ENCODE measurements at places on chromosomes 11 and 22.

GRCh38 chr11:35554491-35555437 lies 29.3 kb upstream of the PAMR1 start:
- no peak for DNase-seq

- DNase-seq, result no peak
These were observed 104.6 kb upstream of the NCAM1 start for GRCh38 chr11:112856591-112856990.

DNA sequence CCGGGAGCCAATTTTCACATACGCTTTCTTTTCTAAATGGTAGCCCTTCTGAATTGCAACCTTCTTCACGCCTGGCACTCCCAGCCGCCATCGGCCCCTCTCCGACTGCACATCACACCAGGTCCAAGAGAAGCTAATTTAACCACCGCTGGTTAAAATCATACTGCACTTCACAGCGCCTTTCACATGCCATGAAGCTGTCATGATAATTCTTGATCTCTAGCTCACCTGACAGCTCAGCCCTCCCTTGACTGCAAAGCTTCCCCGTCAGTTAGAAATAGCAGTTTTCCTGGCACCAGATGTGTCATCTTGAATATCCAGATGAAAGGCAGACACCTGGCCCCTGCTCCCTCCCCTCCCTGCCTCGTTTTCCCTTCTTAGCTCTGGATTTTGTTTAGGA lies 101.4 kb downstream of the ARL14EP start:
- no peak for DNase-seq

DNA sequence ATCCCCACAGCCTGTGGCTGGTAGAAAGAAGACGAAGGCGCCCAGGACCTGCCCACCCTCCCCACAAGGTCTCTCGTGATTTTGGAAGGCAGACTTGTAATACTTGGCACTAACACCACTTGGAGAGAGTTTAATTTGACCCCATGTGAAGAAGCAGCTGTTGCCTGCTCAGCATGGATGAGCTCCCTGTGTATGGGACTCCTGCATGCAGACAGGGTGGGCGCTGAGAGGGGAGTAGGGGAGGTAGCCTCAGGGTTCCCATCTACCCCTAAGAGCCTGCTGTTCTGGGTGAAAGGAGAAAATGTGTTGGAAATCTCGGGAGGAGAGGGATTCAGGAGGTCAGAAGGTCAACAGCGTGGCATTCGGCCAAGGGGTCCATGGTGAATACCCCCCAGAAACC lies 625.9 kb downstream of the TBC1D22A start:
- no peak for DNase-seq

- no peak for DNase-seq
These were observed 170.1 kb upstream of the CADM1 start for GRCh38 chr11:115674176-115674936.

- DNase-seq, result no peak
These were observed 46.0 kb downstream of the LRP5 start for GRCh38 chr11:68358416-68358815.

DNA sequence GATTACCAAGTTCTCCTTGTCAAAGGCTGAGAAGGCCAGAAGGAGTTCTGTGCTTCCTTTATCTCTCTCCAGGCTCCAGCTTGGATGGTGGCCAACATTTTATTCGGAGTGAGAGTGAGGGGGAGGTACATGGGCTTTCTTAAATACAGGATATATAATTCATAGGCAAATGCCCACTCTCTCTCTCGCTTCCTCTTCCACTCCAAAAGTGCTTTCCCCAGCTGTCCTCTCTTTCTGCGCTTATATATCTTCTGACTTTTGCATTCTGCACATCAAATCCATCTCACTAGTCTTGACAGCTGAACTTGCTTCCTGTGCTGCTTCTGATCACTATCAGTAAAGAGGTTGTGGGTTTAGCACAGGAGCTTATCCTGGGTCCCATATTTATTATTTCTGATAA lies 125.4 kb upstream of the ARHGAP20 start:
- no peak for DNase-seq

GRCh38 chr11:4830909-4831308 lies 9.8 kb downstream of the OR51F2 start:
- DNase-seq, result peak; percentile 5

DNA sequence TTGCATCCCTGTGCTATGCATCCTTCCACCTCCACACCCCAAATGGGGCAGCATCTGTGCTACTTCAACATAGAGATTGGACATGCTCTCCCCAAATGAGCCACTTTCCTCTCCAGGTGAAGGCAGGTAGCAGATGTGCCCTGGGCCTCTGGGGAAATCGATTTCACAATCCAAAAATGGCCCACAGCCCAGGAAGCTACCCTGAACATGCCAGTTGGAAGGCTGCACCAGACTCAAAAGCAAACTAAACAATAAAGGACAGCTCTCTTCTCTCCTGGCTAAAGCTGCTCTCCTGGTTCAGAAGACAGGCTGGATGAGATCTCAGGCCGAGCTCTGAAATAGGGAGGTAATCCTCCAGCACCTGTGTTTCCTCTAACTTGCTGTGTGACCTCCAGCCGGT lies 19.7 kb downstream of the ISX start:
- no peak for DNase-seq

DNA sequence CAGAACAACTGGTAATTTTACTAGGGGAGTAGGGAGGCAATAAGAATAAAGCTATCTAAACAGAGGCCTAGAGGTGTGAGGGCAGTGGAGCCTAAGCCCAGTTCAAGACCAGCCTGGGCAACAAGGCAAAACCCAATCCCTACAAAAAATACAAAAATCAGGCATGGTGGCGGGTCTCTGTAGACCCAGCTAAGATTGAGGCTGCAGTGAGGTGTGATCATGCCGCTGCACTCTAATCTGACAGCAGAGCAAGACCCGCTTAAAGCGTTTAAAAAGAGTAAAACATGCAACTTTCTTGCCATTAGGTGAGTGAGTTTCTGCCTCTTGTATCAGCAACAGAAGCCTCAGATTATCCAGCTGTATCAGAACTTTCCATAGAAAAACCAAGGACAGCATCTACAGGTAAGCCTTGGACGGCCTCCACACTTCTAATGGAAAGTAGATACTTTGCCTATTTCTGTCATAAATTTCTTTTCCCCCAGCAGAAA lies 12.1 kb downstream of the TAF1D start:
- no peak for DNase-seq

GRCh38 chr22:20606041-20606783 lies 98.8 kb downstream of the MED15 start:
- DNase-seq, result peak; percentile 89

DNA sequence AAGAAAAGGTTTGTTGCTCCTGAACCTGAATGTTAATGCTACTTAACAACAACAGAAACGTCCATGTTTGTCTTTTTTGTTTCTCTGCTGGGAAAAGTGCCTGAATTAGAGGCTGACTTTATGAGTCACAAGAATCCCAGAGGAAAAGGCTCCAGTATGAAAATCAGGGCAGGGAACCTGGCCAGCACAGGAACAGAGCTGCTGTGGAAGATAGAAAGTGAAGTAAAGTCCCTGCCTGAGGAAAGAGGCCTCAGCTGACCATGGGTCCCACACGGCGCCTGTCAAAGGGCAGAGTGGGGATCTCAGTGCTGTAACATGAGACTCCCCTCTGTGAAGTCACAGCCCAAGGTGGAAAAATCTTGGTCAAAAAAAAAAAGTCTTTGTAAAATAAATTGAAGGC lies 632.3 kb upstream of the CCDC90B start:
- DNase-seq, result no peak

- DNase-seq, result no peak
These were observed 15.0 kb upstream of the DNAJB7 start for GRCh38 chr22:40876907-40877306.

DNA sequence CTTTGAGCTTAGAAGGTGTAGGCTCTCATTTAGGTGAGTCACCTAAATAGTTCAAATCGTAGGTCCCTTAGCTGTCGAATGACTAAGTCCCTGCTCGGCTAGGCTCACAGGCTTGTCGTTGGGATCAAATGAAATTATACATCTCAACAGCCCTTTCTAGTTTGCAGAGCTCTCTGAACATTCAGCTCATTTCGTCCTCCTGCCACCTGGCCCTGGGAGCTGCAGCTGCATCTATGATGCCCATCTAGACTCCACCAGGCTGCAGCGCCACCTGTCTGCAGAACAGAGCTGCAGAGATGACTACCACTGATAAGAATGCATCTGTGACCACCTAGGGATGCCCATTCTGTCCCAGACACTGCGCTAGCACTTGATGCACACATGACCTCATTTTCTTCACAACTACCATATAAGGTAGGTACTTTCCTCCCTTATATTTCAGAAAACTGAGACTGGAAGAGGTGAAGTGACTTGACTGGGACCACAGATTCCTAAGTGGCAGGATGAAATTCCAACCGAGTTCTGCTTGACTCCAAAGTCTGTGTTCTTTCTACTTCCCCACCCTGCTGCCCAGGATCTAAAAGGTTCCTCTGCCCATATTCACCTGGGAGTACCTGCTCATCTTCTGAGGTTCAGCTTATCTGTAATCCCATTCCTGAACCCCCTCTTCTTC lies 141.1 kb upstream of the NARS2 start:
- peak; percentile 82 for DNase-seq

- DNase-seq, result peak; percentile 78
These were observed 46.2 kb downstream of the BLID start for GRCh38 chr11:122069707-122070360.

GRCh38 chr11:1919391-1920127 lies at the start of gene TNNT3:
TNNT3 (plus strand) TSS chr11:1919703; CDS start chr11:1922875, 3,172 bp downstream.
- DNase-seq, result no peak

DNA sequence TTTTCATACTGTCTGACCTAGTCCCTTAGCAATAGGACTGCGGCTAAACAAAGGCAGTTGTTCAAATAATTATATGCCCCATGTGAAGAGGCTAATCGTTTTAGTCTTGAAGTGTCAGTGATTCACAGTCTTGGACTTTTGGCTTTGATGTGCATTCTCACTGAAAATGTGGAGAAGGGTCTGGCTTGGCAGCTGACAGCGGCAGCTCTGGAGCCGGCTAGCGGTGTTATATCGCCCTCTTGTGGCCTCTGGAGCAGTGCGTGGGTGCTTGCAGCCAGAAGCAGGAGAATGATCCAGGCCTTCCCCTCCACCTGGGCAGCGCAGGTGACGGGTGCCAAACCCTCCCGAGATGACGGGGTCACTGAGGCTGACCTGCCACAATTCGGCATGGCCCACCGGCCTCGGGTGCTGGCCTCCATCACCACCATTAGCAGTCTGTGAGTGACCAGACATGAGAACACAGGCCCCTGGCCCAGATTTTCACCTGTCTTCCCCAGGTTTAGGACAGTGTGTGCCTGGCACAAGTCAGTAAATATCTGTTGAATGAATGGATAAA lies 90.3 kb upstream of the PITPNB start:
- peak; percentile 48 for DNase-seq

DNA sequence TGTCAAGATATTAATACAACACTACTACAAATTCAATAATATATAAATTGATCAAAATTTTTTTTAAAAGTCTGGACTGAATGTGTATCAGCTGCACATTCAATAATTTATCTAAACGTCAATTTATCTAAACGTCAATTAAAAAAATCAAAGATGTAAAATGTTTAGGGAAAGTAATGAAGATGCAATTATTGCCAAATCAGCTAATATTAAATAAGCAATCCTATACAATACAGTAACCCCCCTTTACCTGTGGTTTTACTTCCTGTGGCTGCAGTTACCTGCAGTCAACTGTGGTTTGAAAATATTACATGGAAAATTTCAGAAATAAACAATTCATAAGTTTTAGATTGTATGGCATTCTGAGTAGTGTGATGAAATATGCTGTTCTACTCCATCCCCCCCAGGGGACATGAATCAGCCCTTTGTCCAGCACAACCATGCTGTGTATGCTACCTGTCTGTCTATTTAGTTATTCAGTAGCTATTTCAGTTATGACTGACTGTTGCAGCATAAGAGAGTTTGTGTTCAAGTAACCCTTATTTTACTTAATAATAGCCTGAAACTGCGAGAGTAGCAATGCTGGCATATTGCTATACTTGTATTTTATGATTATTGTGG lies 72.2 kb downstream of the CWF19L2 start:
- DNase-seq, result no peak

GRCh38 chr11:44579302-44579761 lies 13.9 kb downstream of the CD82 start:
- DNase-seq, result no peak

DNA sequence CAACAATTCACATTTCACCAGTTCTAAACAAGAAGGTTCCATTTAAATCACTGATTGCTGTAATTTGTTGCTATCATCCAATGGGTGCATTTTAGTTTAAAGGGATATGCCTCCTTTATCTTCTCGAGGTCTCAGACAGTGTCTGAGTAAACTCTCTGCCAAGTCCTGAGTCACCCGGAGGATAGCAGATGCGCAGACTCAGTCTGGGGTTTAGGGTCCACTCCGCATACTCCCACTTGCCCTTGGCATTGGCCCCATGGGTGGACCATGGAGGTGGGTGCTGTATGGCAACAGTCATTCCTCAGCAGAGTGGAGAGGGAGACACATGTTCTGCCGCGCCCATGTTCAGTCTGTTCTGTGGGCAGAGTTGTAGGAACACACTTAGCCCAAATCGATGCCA lies 65.4 kb upstream of the CRTAM start:
- DNase-seq, result no peak

DNA sequence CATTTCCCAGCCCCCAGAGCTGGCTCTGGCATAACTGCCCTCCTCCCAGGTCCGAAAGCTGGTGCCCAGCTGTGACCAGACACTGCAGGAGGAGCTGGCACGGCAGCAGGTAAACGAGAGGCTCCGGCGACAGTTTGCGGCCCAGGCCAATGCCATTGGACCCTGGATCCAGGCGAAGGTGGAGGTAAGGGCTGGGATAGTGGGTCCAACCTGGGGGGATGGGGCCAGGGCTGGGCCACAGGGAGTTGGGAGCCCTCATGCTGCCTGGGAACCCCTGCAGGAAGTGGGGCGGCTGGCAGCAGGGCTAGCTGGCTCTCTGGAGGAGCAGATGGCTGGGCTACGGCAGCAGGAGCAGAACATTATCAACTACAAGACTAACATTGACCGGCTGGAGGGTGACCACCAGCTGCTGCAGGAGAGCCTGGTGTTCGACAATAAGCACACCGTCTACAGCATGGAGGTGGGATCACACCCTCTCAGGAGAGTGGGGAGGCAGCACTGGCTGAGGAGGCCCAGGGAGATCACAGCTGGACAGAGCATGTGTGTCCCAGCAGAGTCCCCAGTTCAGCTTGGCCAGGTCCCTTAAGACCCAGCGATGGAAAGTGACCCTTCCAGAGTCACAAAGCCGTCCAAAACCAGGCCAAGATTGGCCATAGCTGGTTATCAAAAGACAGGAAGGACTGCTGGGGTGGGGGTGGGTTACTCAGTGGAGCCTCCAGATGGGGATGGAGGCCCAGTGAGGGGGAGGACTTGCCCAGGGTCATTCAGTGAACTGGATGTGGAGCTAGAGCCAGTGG lies 7.0 kb downstream of the CTSF start:
- no peak for DNase-seq

- DNase-seq, result no peak
These were observed 60.5 kb upstream of the ARHGAP32 start for GRCh38 chr11:129252621-129253020.

- no peak for DNase-seq
These were observed 1.8 kb upstream of the MUC2 start for GRCh38 chr11:1072821-1073231.

DNA sequence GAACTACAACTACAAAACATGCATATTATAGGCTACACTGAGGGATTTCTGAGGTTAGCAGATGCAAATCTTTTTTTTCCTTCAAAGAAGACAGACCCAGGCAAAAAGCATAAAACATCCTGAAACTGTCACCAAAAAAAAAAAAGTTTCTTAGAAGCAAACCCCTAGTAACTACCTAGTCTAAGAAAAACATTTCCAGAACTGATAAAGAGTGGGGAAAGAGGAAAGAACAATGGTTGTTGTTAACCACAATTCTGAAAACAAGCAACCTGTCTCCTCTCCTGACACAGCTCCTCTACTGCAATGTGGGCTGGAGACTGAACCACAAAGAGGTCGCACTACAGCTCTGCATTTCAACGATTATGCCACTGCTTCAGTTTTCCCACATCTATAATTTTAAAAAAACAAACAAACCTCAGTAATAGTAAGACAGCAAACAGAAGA lies 15.0 kb downstream of the DENND5A start:
- no peak for DNase-seq
